ENCODE measurements at places on chromosomes 7 and 10.

- DNase-seq, result no peak
Observed at GRCh38 chr10:55820478-55820877, 540.6 kb downstream of the ZWINT start.

- DNase-seq, result no peak
Observed at GRCh38 chr10:116752969-116753665, 10.8 kb upstream of the HSPA12A start.

GRCh38 chr10:129956286-129956670 is 7.8 kb downstream of the EBF3 start:
- no peak for DNase-seq

- no peak for DNase-seq
Observed at GRCh38 chr7:77738871-77739270, 42.6 kb downstream of the RSBN1L start.

DNA sequence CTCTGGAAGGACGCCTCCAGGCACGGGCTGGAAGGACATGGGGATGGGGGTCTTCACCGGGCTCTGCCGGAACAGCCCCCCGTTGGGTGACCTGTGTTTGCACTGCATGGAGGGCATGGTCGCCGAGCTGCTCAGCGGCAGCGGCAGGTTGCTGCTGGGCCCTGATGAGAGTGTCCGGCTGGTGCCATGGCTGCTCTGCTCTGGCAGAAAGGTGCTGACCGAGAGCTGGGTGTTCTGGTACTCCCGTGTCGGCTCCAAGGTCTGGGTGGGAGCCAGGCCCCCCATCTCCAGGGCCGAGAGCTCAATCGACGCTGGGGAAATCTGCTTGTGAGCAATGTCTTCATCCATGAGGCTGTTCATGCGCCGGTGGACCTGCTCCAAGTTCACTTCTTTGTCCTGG is 764.3 kb downstream of the GRID1 start:
- no peak for DNase-seq

DNA sequence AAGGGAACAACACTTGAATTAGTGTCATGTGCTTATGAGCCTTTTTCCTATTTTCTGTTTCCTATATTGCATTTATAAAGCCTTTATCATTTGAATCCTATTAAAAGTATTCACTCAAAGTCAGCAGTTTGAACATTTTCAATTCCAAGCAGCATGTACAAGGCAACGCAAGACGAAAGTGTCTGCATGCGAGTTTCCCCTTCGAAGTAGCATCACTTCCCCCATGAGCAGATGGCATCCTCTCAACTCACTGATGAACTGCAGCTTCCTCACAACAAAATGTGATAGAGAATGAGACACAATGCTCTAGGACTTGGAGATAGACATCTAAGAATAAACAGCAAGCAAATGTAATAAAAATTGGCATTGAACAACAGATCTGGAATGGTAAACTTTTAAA is 270.7 kb downstream of the PRPF18 start:
- no peak for DNase-seq

DNA sequence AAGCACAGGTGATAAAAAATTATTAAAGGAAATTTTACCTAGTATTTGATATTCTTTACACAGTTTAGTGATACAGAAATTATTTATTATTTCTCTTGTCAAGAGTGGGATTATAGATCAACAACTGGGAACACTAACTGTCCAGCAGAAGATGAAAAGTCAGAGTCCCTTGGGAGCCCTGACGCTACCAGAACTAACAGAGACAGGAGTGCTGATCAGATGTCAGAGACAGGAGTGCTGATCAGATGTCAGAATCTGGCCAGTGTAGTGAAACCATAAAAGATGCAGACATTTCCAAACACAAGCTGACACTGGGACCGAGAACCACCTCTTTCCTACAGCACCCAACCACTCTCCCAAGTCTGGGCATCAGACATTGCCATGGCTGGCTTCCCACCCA is 828.2 kb downstream of the TNS3 start:
- DNase-seq, result no peak

- DNase-seq, result peak; percentile 24
Observed at GRCh38 chr7:111855161-111855841, 293.0 kb upstream of the IMMP2L start.

- no peak for DNase-seq
Observed at GRCh38 chr10:20157314-20157713, 341.1 kb downstream of the PLXDC2 start.

DNA sequence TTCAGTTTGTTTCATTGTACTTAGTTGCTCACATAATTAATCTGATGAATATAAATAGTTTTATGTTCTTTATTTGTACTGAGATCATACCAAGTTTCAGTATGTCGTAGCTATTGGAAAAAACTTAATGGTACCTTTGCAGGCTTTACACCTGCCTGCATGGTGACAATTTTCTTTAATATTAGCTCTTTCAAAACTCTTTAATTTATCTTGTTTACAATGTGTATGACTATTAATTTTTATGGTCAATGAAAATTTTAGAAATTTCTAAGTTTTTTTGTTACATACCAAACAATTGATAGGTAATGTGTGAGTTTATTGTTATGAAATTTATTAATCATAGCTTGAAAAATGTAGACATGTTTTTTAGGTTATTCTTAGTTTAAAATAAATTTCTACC is 4.0 kb downstream of the DYNC2I1 start:
- no peak for DNase-seq

- no peak for DNase-seq
Observed at GRCh38 chr10:132783165-132783939, 2.6 kb downstream of the NKX6-2 start.

DNA sequence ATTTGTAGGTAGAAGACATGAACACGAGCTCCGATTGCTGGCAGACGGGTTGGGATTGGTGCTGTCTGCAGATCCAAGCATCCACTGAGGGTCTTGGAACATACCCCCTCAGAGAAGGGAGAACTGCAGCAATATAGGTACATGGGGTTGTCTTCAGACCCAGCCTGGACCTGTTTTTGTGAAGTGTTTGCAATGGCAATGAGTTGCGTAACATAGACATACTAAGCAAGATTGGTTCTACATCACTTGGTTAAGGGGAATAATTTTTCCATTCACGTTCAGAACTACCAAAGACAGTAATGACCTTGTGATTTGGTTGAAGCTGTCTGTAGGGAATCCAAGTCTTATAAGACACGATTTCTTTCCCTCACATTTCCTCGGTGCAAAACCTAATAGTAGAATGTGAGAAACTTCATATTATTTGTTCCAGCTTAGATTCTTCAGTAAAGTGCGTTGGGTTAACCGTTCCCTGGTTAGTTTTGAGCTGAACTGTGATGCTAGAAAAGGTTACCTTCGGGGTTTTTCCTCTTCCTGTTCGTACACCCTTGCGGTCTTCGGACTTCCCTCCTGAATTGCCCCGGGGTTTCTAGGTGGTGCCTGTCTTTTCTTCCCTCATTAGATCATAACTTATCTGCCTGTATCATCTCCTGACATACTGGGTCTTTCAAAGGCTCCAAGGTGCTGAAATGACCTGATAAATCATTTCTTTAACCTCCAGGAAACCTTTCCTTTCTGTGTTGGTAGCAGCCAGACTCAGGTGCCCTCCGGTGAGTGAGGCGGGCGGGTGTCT is 14.4 kb downstream of the PROSER2 start:
- DNase-seq, result no peak

DNA sequence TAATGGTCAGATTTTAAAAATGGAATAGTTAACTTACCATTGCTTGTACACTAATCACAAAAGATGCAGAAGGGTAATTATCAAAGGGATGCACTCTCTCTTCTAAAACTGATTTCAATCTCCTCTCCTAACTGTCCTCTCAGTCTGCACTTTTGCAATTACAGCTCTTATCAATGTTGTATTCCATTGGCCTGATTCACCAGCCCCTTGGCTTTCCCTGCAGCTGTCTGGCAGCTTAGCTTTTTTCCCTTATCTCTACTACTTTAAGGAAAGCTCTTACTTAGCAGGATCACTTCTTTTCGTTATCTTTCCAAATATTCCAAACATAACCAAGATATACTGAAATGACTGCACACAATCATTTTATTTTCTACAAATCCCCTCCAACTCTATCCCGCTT is 448.8 kb downstream of the GRM8 start:
- no peak for DNase-seq

DNA sequence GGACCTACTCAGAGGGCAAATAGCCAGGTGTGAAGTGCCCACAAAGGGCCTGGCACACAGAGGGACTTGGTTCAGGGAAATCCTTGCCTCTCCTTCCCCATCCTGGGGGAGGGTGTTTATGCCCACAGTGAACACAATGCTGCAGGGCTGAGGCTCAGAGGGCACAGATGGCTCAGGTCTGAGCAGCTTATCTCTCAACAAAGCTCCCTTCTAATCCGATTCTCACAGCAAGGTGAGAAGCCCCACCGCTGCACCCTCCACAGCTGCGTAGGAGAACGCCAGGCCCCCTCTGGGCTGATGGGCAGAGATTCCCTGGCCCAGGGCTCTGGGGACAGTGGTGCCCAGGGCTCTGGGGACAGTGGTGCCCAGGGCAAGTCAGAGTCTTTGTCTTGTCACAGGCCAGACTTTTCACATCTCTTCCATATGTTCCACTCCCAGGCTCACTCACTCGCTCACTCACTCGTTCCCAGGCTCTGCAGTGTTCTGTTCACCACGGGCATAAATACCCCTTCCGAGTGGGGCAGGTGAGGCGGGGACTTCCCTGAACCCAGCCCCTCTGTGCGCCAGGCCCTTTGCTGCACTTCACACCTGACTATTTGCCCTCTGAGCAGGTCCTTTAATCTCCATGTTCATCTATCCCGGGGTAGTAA is 8.7 kb upstream of the CDHR1 start:
- no peak for DNase-seq

DNA sequence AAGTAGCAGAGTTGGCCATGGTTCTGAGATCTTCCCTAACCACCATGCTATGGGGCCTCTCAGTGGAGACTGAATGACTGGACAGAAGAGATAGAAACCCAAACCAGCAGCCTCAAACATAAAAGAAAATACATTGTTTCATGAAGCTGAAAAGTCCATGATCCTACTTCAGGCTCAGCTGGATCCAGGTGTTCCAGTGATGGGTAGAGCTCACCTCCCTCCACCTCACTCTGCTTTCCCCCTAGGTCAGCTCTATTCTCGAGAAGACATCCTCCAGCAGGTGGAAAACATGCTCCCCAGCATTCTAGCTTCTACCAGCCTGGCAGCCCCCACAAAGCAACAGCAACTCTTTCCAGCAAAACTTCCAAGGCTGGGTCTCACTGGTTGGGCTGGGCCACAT is 132.1 kb downstream of the OAT start:
- DNase-seq, result no peak

- peak; percentile 64 for DNase-seq
Observed at GRCh38 chr10:21526188-21526859, 842 bp upstream of the SKIDA1 start.

GRCh38 chr7:330511-331230 is 40.7 kb downstream of the FOXL3 start:
- DNase-seq, result no peak

DNA sequence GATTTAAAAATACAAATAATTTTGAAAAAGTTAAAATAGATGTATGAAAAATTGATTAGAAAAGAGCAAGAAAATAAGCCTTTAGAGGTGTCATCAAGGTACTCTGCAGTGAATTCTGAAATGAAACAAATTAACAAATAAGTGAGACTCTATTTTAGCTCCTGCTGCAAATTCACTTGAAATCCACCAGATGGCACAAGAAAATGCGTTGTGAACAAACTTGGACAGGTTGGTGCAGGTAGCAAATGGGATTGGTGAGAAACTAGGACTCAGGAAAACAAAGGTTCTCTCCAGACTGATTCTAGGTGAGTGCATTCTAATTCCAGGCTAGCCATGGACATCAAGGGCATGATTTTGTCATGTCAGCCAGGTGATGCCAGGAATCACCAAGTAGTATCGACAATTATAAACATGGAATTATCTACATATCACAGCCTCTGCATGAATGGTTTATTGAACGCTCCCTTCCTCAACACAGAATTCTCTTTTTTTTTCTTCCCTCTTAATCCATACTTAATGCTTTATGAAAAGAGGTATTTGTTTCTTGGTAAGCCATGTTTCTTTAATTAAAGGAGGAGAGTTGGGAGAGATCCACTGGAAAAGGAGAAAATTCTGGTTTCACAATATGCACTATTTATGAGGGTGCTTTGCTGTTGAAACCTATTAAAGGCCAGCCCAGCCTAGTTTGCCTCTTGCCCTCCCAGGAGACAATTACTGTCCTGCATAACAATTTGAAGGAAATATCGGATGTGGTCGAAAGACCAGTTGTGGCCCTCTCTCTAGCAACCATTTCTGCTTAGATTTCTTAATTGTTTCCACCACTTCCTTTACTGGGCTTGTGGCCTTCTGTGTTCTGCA is 118.1 kb downstream of the ZNF365 start:
- peak; percentile 25 for DNase-seq

DNA sequence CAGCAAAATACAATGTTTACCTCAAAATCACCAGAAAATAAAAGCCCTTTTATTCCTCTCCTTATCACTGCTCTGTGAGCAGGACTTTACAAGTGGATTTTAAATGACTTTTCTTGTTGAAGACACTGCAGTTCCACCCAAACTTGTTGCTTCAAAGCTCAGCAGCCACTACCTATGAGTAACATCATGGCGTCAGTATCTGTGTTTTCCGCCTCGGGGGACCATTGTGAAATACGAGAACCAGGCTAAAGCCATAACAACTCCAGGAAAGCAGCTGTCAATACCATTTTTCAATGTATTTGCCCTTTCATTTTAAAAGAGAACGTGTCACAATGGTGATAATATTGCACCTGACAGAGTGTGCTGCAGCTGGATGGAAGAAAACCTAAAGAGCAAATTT is 284.0 kb upstream of the RNF32 start:
- DNase-seq, result no peak

GRCh38 chr10:6748981-6749635 is 169.0 kb upstream of the PRKCQ start:
- DNase-seq, result no peak

DNA sequence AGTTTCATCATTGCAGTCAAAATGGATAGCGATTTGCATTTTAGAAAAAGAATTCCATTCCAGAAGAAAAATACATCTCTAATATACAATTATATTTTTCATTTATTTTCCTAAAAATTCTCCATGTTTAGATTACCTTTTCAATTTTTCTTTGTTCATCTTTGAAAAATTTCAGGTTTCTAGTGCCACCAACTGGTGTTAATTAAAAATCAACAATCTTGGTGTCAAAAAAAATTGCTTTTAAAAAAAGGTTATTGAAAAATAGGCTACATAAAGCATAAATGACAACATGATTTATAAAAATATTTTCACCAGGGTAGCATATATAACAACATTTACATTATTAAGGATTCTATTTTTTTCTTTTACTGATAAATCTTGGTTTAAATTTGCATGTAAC is 53.0 kb downstream of the CCDC186 start:
- no peak for DNase-seq

- no peak for DNase-seq
Observed at GRCh38 chr10:110221044-110221720, 13.8 kb downstream of the MXI1 start.

DNA sequence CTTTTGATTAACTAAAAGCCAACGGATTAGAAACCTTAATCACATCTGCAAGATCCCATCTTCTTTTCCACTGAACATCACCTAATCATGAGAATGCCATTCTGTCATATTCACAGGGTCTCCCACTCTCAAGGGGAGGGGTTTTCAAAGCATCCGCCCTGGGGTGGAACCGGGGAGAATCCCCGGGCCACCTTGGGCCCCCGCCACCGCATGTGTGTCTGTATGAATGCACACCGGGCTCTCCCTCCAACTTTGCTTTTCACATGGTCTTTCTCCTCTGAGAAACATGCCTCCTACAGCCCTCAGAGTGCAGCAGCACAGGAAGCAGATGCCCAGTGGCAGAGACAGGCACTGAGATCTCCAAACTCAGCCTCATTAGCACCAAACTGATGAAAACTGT is 233.2 kb upstream of the PPP2R2D start:
- DNase-seq, result no peak

- no peak for DNase-seq
Observed at GRCh38 chr7:131533151-131533559, 23.3 kb downstream of the PODXL start.
